Activated CD8-positive, alpha-beta memory T cell treated with anti-CD3 and anti-CD28 coated beads, Interleukin-2, amount 10 ng/mL, durations not matched to agents 7 days and 5 days (primary cell): ENCODE measurements at places on chromosomes 12 and 14. TPM values are rescaled to one million over a fixed set of nuclear protein-coding genes. Genes with fewer than 3 reads are reported as not detected.

DPY19L2 gene
- total RNA-seq: 6.0 TPM

MGAT4C gene
- total RNA-seq: not detected

DLGAP5 gene
- total RNA-seq: 116 TPM

GRCh38 chr12:73947326-73948026, 590.2 kb upstream of the ATXN7L3B start:
- H3K4me1 ChIP-seq: no peaks in the 10 kb centered on the region
- no peaks in the 10 kb centered on the region for H3K27me3 ChIP-seq
- H3K27ac ChIP-seq: no peak overlapping the region
- H3K4me3 ChIP-seq: no peak overlapping the region

GRCh38 chr14:38252066-38252710, 3.7 kb downstream of the CLEC14A start:
- no peak overlapping the region for H3K27ac ChIP-seq
- H3K27me3 ChIP-seq: peaks cover 37% of the 10 kb centered on the region
- DNase-seq: no peak
- peaks cover 4% of the 10 kb centered on the region for H3K4me1 ChIP-seq
